ENCODE measurements at places on chromosomes 12 and 14.
A peak's percentile ranks its signal among the peaks of the same experiment; 100 is the strongest.

DNA sequence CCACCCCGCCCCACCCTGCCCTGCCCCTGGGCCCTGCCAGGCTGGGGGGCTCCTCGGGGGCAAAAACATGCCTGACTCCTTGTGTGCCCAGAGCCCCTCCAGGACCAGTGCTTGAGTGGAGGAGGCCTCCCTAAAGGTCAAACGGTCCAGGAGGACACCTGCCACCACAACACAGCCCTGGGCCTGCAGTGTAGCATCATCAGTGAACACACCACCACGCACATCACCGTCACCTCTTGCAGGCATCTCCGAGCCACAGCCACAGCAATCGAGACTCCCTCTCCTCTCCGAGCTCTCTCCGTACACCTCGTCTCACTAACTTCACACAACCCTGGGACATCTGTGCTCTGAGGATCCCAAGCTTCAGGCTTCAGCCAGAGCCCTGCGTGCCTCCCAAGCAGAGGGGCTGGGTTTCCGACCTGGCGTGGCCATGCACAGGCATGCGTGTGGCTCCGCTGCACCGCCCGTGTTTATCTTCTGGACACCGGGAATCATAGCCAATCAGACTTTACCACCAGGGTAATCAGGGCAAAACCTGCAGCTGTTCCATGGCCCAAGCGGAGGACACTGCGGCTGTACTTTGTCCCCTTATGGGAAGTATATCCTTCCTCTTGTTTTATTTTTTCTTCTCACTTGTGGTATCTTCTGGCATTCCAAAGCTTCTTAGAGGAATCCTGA lies 6.2 kb upstream of the DIO3 start:
- DNase-seq = no peak

GRCh38 chr12:5710260-5710878 lies 234.7 kb downstream of the ANO2 start:
- no peak for DNase-seq

- no peak for DNase-seq
These were observed 97.1 kb upstream of the PLEKHG7 start for GRCh38 chr12:92605621-92606170.

DNA sequence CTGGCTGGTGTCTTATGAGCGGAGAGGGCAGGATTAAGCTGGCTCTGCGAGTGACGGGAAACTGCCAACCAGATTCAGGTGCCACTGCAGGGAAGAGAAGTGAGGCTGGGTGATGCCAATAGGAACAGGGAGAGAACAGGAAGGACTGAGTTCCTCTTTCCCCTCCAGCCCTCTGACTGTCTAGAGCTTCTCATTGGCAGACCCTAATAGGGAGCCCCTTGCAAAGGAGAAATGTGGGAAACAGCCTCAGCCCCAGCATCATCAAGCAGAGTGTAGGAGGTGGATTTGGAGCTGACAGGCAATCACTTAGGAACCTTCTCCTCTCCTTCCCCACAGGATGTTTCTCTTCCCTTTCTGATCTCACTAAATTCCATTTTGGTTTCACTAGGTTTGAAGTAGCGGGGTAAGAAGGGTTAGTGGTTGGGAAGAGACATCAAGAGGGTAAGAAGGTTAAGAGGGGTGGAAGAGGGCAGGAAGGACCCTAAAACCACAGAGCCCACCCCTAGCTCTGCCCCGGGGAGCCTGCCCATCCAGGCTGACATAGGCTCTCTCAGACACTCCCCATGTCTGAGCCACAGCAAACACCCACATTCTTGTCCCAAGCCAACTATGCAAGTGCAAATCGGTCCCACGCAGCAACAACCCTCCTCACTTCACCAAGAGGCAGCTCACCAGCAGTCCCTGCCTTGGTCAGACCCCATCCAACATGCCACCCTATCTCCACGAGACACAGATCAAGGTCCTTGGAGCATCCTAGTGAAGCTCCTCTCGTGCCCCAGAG lies 111.1 kb downstream of the STAB2 start:
- no peak for DNase-seq

- no peak for DNase-seq
These were observed 66.7 kb downstream of the NTN4 start for GRCh38 chr12:95723693-95724384.

DNA sequence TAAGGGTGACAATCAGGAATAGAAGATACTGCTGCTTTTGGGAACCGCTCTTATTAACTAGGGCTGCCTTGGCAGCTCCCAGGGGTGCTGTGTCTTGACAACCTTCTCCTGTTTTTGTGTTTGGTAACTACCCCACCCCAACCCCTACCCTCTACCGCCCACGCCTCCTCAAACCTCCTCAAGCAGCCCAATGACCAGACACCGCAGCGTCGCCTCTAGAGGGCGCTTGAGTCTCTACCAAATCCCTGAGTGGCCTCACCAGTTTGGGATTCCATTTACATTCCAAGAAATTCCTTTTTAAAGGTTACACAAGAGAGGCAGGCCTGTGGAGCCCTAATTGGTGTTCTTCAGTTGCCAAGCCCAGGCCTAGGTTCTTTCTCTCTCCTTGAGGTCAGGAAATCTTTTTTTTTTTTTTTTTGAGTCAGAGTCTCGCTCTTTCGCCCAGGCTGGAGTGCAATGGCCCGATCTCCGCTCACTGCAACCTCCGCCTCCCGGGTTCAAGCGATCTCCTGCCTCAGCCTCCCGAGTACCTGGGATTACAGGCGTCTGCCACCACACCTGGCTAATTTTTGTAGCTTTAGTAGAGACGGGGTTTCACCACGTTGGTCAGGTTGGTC lies 72.4 kb upstream of the USP44 start:
- DNase-seq = no peak

GRCh38 chr12:76670776-76671175 lies 93.1 kb upstream of the ZDHHC17 start:
- DNase-seq = peak; percentile 26

DNA sequence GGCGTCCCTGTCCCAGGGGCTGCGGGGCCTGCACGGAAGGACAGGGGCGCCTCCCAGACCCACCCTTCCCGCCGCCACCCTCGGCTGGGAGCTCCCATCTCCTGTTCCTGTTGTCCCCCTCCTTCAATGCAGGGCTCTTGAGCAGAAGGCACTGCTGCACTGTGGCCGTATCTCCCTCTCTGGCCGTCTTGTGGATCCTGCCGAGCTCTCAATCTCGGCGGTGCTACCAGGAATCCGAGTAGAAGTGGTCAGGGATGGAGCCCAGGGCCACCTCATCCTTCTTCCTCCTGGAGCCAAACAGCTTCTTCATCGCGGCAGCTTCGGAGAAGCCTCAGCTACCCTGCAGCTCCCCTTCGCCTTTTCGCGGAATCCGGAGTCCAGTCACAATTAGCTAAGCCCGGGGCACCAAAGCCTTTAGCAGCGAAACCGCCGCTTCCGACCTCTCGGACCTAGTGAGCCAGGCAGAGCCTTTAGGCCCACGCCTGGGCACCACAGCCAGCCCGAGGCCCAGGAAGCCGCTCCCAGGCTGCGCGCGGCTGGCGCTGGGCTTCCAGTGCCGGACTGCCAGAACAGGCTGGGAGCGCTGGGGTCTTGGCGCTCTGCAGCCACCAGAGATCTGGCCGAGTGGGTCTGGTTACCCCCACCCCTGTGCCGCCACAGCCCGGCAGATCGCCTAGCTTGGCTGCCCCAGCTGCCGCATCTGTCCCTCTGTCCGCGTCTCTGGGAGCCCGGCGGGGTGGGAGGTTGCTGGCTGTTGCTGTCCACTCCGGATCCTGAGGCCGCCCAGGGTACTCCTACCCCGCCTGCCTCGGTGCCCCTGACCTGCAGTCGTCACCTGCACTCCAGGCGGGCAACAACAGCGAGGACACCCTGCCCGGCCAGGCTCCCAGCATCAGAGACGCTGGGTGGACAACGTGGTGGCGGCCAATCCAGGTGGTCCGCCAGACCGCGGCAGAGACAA lies 69.1 kb downstream of the ASCL4 start:
- DNase-seq = no peak

DNA sequence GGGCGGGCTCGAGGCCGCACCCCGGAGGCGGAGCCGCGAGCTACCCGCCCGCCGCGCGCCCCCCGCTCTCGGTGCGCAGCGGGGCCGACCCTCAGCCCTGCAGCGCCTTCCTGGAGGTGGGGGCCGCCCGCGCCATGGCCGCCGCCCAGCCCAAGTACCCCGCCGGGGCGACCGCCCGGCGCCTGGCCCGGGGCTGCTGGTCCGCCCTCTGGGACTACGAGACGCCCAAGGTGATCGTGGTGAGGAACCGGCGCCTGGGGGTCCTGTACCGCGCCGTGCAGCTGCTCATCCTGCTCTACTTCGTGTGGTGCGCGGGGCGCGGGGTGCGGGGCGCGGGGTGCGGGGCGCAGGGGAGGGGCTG lies at the start of gene P2RX2:
P2RX2 (plus strand) TSS at position 94 of the 361 bp plus-strand sequence; CDS start at position 135, 41 bp downstream.
- DNase-seq = no peak

DNA sequence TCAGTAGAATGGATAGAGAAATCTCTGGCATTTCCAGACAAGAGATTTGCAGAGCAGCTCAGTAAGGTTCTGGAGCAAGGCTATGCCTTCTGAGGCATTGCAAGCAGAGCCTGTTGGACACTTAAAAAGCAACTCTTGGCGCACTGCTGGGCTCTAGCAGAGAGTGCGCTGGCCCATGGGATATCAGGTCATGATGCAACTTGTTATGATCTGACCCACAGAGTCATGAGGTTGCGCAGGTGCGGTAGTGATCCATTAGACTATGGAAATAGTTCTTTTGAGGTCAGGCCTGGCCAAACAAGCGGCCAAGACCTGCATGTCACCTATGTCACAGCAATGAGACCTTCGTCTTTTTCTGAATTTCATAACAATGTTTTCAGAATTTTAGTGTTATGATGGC lies 168.6 kb downstream of the TMTC3 start:
- DNase-seq = no peak

GRCh38 chr14:74985028-74985310 lies 17.8 kb upstream of the EIF2B2 start:
- DNase-seq = no peak

DNA sequence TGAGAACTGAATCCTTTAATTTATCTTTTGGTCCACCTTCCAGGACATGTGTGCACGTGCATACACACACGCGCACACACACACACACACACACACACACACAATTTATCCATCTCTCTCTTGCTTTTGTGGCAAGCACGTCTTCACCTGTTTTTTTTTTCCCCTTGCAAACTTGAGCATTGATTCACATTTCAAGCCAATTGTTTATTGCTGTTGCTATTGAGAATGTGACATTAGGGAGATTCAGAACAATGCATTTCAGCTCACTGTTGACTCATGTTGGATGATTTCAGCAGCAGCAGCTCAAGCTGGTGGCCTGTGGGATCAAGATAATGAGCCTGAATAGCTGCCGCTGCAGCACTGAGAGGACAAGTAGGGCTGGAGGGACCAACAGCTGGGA lies 128.9 kb downstream of the SNAPC1 start:
- no peak for DNase-seq

GRCh38 chr12:113479590-113480335 lies 8.1 kb upstream of the LHX5 start:
- DNase-seq = no peak

DNA sequence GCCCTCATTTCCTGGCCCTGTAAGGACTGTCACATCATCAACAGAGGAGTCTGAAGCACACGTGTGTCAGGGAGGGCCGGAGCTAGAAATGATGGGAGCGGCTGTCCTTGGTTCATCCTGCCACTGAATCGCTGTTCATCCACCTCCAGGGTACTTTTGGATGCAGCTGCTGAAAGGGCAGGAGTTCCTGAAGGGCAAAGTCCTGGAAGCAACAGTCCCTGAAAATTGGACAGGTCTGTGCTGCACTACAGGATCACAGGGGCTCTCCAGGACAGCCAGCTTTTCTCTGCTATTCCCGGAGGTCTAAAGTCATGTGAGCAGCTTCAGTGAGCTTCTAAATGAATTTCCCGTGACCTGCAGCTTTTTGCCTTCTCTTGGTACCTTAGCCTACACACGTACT lies 17.7 kb downstream of the POU6F1 start:
- DNase-seq = no peak

GRCh38 chr14:59376686-59377085 lies 88.5 kb downstream of the GPR135 start:
- DNase-seq = peak; percentile 10

DNA sequence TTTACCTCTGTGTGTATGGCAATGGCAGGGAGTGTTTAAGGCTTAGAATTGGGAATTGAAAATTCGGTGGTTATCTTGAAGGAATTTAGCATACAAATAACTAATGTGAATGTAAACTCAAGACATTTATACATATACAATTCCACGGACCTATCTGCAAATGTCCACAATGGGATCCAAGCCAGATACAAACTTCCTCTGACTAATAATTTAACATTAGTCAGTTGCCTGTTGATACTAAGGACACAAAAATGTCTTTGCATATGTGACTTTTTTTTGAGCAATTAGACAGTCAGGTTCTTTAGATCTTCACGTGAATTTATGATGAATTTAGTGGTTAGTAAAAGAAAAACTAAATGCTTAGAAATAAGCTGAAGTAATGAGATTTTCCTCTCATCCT lies 40.5 kb downstream of the ESR2 start:
- DNase-seq = no peak

GRCh38 chr12:10986812-10987211 lies at the start of gene TAS2R50:
Gene TAS2R50 (minus strand): TSS chr12:10986912. CDS start chr12:10986860, 52 bp downstream.
- no peak for DNase-seq

DNA sequence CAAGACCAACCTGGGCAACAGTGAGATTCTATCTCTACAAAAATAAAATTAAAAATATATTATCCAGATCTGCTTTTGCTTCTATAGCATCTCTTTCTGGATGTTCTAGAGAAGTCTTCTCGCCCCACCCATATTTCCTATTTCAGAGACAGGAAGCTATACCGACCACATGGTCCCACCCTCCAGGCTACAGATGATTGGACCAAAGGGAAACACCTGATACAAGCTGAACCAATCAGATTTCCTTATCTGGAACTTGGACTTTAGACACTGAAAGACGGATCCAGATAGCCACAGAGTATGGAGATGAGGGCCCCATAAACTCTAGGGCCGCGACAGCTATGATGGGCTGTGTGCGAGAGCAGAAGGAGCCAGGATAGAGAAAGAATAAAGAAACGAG lies 48.7 kb downstream of the CCDC60 start:
- no peak for DNase-seq

GRCh38 chr14:68111097-68111852 lies 291.7 kb downstream of the RAD51B start:
- DNase-seq = no peak

- no peak for DNase-seq
These were observed 61.0 kb downstream of the PPM1A start for GRCh38 chr14:60309867-60310552.

- no peak for DNase-seq
These were observed 84.3 kb upstream of the PTPRQ start for GRCh38 chr12:80359703-80360102.

DNA sequence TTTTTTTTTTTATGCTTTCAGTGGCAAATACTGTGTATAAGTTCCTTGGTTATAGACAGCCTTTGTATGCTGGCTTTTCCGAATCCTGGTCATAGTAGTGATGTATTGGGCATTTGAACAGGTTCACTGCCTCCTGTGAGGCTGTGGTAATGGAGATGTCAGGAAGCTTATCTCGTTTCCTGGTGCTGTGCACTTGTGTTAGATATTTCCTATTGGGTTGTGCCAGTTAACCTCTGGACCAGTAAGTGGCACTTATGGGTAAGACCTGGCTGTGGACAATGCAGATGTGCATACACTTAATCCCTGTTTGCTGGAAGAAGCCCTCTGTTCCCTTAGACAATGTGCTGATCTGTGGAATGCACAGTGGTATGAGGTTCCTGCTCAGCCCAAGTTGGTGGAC lies 135.4 kb upstream of the KITLG start:
- DNase-seq = no peak

GRCh38 chr14:33068626-33069025 lies 129.9 kb downstream of the NPAS3 start:
- no peak for DNase-seq

Data from NCI-H524 treated with DMSO at 0.1 percent for 48 hours (cell line).